ENCODE measurements at places on chromosomes 6 and 20. TPM values are rescaled to one million over a fixed set of nuclear protein-coding genes. Genes with fewer than 3 reads are reported as not detected.

The ECHDC1 gene
- 43.2 TPM for polyA plus RNA-seq

The SYNE1 gene
- 27.8 TPM for polyA plus RNA-seq

The BMP2 gene
- 4.8 TPM for polyA plus RNA-seq

The BPIFB4 gene
- not detected for polyA plus RNA-seq

The SOBP gene
- polyA plus RNA-seq = 1.6 TPM

The FNDC11 gene
- polyA plus RNA-seq = 0.98 TPM

The KCNQ5 gene
- polyA plus RNA-seq = 1.7 TPM

The GRIK2 gene
- 0.35 TPM for polyA plus RNA-seq

The IRF4 gene
- polyA plus RNA-seq = 11.9 TPM

The SYNDIG1 gene
- 1.2 TPM for polyA plus RNA-seq

The NRSN1 gene
- not detected for polyA plus RNA-seq

The EDN1 gene
- polyA plus RNA-seq = 5.2 TPM

The PSMB1 gene
- polyA plus RNA-seq = 237 TPM

The NFATC2 gene
- 6.5 TPM for polyA plus RNA-seq

The LY6G6D gene
- not detected for polyA plus RNA-seq

The CST4 gene
- not detected for polyA plus RNA-seq

The ZNF831 gene
- polyA plus RNA-seq = 1.7 TPM

The LRRC73 gene
- polyA plus RNA-seq = 0.11 TPM

The ZSCAN16 gene
- polyA plus RNA-seq = 8.8 TPM

The RNF39 gene
- polyA plus RNA-seq = not detected

The DYNLT2 gene
- 3.9 TPM for polyA plus RNA-seq

The TSHZ2 gene
- polyA plus RNA-seq = 0.86 TPM

The FKBP1C gene
- 0.65 TPM for polyA plus RNA-seq

Measured in spleen (tissue), 13 donors.